ENCODE measurements at places on chromosomes 16 and 17.

GRCh38 chr17:61149862-61150362, 249.7 kb upstream of the TBX2 start:
- DNase-seq: no peak

DNA sequence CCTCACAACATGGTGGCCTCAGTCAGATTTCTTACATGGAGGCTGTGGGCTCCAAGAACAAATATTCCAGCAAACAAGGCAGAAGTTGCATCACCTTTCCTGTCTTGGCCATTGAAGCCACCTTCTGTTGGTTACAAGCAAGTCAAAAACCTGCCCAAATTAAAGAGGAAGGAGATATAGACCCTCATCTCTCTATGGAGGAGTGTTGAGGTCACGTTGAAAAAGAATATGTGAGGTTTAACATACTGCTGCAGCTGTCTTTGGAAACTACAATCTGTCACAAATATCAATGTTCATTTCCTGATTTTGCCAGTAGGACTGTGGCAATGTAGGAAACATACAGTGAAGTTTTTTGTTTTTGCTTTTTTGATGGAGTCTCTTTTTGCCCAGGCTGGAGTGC, 211.4 kb downstream of the COPRS start:
- no peak for DNase-seq

DNA sequence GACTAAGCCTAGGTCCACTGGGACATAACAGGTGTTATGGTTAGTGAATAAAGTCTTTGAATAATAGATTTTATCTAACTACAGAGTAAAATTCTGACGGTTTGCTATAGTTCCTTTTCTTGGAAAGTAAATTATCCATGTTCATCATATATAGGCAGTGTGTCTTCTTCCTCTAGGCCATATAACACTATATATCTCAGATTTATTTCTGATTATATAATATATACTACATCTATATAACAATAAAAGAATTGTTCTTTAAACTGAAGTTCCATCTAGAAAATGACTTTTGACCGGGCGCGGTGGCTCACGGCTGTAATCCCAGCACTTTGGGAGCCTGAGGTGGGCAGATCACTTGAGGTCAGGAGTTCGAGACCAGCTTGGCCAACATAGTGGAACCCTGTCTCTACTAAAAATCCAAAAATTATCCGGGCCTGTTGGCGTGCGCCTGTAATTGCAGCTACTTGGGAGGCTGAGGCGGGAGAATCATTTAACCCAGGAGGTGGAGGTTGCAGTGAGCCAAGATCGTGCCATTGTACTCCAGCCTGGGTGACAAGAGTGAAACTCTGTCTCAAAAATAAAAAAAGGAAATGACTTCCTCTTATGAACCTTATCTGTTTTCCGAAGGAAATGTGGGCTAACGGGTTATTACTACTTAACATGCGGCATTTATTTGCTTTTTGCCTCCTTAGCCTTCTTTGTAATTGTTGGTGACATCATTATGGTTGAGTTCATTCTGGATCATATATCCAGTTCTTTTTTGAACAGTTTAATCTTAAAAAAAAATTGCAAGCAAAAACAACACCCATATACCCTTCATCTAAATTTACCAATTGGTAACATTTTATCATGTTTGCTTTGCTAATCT, 29.2 kb downstream of the NOL11 start:
- no peak for DNase-seq

- no peak for DNase-seq
Measured at GRCh38 chr16:27341549-27341948, 27.8 kb downstream of the IL4R start.

- DNase-seq: no peak
Measured at GRCh38 chr17:36616061-36617029, 15.0 kb downstream of the MRM1 start.

DNA sequence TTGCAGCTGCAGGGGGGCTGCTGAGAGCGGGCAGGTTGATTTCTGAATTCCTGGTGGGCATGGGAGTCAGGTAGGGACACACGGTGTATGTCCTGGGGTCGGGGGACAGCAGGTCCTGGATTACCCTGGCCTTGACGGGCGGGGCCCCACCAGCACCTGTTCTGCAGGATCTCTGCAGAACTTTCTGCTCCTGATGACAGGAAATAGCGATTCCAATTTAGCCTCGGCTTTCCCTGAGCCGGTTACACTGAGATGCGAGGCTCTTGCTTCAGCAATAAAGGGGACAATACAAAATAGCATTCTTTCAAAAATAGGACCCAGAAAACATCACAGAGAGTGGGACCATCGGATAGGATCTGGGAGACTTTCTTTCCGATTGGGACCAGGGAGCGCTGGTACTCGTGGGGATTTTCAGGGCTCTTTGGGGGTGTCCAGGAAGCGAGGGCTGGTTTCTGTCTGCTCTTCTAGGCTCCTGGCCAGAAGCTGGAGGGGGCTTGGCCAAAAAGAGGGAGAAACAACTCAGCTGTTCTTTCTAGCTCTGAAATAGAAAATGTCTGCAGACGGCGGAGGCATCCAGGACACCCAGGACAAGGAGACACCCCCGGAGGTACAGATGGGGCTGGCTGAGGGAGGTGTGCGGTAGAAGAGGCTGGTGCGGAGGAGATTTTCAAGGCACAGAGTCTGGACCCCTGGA, 642 bp downstream of the ZNF205 start:
- no peak for DNase-seq

DNA sequence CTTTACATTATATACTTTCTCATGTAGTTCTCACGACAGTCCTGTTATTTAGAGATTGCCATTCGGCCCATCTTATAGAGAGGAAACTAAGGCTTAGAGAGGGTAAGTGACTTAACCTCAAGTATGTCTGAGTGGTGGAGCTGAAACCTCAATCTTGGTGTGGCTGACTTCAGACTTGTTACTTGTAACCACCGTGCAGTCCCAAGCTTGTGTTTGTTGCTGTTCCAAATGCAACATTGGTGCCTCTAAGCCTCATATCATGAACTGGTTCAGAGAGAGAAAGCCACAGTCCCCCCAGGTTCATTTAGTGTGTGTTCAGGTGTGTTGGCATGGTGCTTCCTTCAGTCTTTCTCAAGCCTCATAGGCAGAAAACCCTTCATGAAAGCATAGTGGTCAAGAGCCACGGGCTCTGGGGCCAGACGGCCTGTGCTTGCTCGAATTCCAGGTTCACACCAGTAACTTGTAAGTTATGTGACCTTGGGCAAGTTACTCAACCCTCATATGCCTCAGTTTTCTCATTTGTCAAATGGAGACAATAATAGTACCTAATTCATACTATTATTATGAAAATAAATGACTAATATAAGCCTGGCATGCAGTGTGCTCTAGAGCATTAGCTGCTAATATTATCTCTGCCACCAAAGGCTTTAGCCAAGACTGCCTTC, 39.9 kb downstream of the CDH1 start:
- DNase-seq: no peak

DNA sequence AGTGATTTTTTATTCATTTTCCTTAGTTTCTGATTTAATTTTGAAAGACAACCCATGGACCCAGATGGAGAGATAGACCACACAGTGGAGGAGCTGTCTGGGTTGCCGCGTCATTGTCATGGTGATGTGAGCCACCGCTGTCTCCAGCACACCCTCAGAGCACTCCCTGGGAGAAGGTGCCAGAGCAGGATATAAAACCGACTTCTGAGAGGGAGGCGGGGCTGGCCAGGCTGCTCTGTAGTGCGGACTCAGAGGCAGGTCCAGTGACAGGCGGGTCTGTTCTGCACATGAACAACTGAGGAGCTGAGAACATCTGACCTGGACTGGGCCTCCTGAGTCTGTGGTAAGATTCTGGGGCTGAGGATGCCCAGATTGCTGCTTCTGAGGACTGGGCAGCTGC, 216.3 kb upstream of the NLRP1 start:
- DNase-seq: no peak

DNA sequence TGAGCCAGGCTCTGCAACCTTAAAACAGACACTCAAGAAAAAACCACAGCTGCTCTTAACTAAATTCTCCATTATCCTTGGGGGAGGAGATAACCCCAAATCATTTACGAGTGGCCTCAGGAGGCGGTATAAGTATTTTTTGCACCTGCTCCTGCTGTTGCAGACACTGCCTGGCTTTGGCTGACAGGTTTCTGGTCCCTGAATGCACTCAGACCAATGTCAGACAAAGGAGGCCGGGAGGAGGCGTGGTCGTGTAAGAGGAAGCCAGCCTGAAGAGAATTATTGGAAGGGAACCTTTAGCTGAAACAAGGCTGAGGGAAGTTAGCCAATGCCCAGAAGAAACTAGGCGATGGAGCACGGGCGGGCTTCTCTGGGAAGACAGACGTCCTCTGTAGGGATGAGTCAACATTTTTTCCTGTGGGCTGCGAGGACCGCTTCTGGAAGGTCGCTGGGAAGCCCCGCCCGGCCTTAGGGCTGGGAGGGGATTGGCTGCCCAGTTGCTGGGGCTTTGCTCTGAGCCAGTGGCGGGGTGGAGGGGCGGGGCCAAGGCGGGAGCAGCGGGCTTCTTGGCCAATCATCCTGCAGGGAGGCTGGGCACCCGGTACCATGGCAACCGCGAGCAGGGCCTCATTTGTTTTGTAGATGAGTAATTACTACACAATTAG, 82.3 kb downstream of the CCDC182 start:
- DNase-seq: no peak

GRCh38 chr16:2206420-2206779, 1.1 kb downstream of the MLST8 start:
- no peak for DNase-seq

- DNase-seq: peak; percentile 66
Measured at GRCh38 chr16:71217506-71217905, 13.0 kb downstream of the HYDIN start.

DNA sequence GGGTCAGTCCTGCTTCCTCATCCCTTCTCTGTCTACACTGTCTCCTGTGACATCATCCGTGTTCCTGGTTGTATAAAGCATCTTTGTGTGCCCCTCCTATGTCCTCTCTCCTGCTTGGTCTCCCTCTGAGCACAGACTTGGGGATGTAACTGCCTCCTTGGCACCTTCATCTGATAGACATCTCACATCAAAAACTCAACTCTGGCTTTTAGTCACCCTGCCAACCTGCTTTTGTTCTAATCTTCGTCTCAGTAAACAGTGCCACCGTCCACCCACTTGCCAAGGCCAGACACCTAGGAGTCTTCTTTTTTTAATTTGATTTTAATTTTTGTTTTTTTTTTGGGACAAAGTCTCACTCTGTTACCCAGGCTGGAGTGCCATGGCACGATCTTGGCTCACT, 16.9 kb upstream of the KSR1 start:
- no peak for DNase-seq

DNA sequence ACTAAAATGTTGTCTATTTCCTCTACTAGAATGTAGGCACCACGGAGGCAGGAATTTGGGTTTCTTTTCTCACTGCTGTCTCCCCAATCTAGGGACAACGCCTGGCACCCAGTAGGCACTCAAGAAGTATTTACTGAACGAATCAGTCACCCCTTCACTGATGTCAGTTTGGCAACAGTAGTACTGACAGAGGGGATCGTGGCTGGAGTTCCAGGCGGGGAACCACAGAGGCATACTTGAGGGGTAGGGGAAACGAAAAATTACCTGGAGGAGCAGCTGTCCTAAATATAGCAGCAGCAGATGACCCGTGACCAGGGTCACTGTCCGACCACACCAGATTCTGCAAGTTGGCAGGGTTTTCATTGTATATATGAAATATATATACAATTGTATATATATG, 33.3 kb downstream of the TRIM25 start:
- DNase-seq: no peak

- no peak for DNase-seq
Measured at GRCh38 chr17:22145605-22146178, 453.4 kb downstream of the KCNJ18 start.

GRCh38 chr16:72751076-72751475, 296.9 kb downstream of the ZFHX3 start:
- DNase-seq: no peak

DNA sequence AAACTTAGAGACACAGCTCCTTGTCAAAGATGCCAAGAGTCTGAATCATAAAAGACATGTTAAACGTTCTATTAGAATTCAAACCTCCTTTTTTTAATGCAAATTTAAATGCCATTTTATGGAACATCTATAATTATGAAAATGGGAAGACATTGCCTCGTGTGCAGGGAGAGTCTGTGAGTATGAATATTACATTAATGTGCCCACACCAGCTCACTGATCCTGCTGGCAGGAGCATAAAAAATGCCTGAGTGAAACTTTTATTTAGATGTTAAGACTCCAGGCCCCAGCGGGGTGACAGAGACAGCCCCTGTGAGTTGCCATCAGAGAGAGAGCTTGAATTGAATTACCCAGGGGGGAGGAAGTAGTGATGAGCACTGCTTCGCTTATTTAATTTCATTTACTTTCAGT, 84.8 kb downstream of the SNX11 start:
- DNase-seq: no peak

Measured in NCI-H1694 treated with DMSO at 0.1 percent for 48 hours (cell line).